ENCODE measurements at places on chromosomes 3 and 15. TPM values are rescaled to one million over a fixed set of nuclear protein-coding genes. Genes with fewer than 3 reads are reported as not detected.

DNA sequence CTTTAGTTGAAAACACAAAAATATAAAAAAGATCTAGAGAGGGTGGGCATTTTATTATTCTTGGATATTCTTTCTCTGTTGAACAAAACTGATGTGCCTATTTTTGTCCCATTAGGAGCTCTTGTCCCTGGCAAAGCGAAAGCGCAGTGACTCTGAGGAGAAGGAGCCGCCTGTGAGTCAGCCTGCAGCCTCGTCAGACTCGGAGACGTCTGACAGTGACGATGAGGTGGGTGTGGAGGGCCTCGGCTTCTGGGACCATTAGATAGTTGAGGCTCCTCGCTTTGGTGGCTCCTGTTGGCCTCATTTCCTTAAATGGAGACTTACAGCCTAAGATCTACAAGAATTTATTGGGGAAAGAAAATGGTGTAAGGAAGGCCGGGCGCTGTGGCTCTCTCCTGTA is 21.3 kb downstream of the RTF1 start:
- peak; percentile 44 for DNase-seq

- no peak for DNase-seq
Measured at GRCh38 chr3:126555795-126556636, 2.7 kb downstream of the C3orf22 start.

LIPC gene
- total RNA-seq: not detected

IQSEC1 gene
- total RNA-seq: 6.4 TPM

DNA sequence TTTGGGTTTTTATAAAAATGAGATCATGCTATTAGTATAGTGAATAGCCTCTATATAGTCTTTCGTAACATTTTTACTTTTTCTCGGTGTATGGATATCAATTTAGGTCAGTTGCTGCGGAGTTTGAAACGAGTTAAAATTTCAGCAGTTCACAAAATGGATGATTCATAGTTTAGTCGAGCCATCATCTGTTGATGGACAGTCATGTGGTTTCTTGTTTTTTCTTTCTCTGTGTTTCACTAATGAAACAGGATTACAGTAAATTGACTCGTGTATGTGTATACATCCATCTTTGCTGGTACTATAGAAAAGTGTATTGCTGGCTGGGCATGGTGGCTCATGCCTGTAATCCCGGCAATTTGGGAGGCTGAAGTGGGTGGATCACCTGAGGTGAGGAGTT is 106.8 kb downstream of the IGF1R start:
- peak; percentile 29 for DNase-seq

- no peak for DNase-seq
Measured at GRCh38 chr15:70120958-70121623, 23.4 kb upstream of the TLE3 start.

C3orf22 gene
- not detected for total RNA-seq

GRCh38 chr3:134369231-134369741 is 5.0 kb downstream of the AMOTL2 start:
- peak; percentile 72 for DNase-seq

RAD18 gene
- total RNA-seq: 22.2 TPM

DNA sequence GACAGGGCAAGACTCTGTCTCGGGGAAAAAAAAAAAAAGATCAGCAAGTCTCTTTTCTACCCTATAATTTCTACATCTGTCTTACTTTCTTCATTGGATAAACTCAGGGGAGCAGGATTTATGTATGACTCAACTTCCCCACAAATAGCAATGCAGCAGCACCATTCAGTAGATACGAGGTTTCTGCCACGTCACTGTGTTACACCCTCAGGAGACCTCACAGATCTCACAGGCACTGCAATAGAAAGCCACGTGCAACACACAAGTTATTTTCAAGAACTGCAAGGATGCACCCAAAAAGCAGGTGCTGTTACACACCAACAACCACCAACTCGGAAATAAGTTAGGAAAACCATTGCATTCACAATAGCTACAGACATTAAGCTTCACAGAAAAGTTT is 30.2 kb downstream of the TSPAN3 start:
- DNase-seq: peak; percentile 47

DNA sequence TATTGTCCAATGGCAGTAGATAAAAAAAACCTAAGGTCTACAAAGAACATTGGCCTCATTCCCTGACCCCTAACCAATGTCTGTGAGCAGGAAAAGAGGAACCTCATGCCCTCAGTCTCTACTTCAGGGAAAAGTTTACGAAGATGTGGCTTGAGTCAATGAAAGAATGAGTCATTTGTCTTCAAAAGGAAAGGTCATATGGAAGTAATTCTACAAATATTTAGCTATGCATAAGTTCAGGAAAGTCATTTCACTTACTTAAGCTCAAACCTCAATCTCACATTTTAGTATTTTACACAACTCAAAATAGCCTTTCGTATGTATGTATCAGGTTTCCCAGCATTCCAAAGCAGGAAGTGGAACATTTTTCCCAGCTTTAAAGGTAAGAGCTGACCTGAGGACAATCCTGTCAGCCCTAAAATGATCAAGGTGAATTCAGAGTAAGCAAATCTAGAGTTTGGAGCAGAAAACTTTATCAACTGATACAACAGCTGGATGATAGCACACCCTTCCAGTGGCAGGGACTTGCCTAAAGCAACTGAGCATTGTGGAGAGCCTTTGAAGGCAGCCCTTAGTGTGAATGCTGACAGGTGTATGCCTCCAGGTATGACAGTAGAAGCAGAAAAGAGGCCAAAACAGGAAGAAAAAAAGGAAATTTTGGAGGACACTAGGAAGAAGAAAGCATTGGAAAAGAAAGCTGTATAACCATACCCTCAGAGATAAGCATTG is 53.9 kb upstream of the ACKR4 start:
- DNase-seq: peak; percentile 97

DNA sequence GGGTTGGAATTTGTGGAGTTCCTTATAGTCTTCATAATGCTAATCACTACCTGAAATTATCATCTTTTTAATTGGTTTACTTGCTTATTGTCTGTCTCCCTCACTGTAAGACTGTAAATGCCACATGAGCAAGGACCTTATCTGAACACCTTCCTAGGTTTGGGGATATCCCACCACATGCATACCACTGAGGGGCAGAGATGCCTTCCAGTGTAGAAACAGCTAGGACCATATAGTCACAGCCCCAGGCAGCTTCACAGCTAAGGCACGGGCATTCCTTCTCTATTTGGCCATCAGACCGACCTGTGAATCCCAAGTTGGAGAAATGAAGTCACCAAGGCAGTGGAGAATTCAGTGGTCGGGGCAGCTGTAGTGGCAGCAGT is 28.6 kb downstream of the PAQR9 start:
- no peak for DNase-seq

GRCh38 chr3:55169161-55169560 is 241.3 kb upstream of the LRTM1 start:
- no peak for DNase-seq

HIGD2B gene
- not detected for total RNA-seq

DNA sequence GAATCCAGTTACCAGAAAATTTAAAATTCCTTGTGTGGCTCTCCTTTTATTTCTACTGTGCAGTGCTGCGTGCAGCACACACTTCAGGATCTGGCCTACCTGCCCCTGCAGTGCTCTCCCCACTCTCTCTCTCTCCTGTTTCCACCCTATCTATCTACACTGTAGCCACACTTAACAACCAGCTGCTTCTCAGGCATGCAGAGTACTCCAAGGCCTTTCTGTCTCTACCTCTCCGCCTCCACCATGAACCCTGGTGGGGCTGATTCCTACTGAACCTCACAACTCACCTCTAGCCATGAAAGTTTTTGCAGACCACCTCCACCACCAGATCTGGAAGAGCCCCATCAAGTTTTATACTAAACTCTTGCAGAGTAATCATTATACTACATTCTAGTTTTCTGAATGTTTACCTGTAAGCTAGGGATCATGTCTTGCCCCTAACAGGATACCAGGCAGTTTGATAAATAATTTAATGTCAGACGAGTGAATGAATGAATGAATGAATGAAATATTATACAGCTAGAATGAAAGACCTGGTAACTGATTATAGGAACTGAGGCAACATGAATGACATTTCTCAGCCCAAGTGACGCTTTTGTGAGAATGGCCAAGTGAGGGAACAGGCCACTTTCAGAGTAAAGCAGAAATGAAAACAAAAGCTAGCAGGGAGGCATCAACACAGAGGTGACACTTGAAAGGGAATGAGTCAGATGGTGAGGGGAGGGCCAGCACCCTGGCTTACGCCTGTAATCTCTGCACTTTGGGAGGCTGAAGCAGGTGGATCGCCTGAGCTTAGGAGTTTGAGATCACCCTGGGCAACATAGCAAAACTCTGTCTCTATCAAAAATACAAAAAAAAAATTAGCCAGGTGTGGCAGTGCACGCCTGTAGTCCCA is 363.5 kb downstream of the FOXP1 start:
- DNase-seq: no peak

DNA sequence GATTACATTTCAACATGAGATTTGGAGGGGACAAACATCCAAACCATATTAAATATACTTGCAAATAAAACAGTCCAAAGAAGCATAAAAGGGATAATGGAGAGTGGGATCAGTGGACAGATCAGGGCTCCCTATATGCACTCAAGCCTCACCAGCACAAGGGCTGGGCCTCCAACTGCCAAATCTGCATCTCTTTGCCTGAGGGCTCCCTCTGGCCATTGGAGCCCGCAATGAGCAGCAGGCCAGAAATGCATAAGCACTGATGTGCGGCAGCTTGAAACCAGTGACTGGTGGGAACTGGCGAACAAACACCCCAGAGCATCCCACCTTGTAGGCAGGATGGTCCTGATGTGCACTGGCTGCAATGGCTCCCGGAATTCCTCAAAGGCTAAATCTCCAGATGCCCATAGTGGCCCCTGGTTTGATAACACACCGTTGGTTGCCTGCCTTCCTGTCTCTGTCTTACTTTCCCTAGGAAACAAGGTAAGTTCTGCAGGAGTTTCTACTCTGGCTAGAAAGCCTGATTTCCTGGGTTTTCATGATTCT is 55.9 kb upstream of the POMGNT2 start:
- DNase-seq: no peak

DNA sequence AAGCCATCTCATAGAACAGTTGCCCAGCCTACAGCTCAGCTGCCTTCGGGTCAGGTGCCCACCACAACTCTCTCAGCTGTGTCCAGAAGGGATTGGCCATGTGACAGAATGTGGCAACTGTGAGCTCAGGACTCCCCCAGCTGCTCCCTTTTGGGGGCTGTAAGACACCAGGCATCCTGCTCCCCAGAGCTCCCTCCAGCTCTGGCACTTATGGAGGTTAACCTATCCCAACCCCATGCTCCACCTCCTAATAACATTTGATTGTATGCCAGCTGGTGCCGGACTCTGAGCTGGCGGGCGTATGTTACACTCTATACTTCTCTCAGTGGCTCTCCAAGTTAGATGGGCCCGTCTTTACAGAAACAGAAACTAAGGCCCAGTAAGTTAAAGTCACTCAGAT is 222.8 kb downstream of the FAM43A start:
- no peak for DNase-seq

DNA sequence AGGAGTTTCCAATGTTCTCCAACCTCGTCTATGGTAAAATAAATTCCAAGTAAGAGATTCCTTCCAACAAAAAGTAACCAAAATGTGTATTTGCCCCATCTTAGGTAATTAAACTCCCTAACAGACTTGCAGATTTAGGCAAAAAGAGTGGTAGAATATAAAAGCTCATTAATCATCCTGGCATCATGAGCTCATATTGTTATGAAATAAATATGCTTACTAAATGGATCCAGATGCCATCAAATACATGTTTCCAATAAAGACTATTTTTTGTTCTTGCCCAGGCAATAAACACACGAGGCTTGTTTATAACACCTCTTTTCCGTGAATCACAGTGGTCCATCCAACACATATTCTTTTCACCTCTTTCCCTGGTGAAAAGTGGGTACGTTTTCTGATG is 189.4 kb downstream of the THSD4 start:
- DNase-seq: no peak

ATG3 gene
- 30.8 TPM for total RNA-seq

DNA sequence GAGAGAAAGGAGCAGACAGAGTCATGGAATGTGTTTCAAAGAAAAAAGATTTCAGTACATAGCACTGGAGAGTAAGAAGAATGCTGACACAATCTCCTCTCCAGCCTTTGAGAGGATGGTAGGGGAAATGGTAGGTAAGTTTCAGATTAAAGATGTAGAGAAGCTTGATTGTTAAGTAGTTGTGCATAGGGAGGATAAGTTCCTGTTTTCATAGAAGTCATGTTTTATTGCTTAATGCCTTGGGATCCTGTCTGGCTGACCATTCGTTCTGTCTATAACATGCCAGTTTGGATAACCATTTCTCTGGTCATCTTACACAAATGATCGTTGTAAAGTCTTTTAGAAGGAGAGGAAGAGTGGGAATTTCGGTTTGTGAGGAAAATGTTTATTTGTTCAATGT is 95.7 kb upstream of the IGSF10 start:
- DNase-seq: no peak

GRCh38 chr15:55627730-55628368 is 39.7 kb upstream of the PYGO1 start:
- peak; percentile 95 for DNase-seq

DNA sequence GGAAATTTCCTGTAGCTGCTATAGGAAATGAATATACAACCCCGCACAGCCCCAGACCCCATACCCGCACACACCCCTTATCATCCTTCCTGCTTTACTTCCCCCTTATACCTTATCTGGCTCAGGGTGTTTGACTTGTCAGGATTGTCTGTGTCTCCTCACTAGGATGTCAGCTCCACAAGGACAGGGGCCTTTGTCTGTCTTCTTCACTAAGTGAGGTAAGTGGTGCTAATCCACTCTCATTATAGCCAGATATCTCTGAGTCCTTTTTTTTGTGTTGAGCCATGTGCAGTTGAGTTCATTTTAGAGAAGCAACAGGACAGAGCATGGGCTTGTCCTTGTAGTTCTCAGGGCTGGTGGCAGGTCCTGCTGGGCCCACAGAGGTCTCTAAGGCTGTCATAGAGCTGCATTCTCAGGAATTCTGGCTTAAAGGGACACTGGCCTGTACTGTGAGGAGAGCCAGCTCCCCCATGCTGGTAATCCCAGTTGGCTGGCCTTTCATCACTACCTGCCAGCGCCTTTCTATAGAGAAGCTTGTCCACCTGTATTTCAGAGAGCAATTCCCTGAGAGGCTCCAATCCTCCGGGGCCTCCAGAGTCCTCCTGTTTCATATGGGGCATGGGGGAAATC is 9.0 kb downstream of the KY start:
- DNase-seq: no peak

CPN2 gene
- not detected for total RNA-seq

- peak; percentile 36 for DNase-seq
Measured at GRCh38 chr3:66029443-66029842, 9.3 kb downstream of the MAGI1 start.

ACVR2B gene
- 1.3 TPM for total RNA-seq

PROK2 gene
- total RNA-seq: not detected

Data from IMR-90 (cell line).